ENCODE measurements at places on chromosomes 1 and 21.

GRCh38 chr1:8055973-8056372 is 29.9 kb upstream of the ERRFI1 start:
- no peak for DNase-seq

GRCh38 chr1:47794081-47794480 is 203.1 kb downstream of the TRABD2B start:
- no peak for DNase-seq

DNA sequence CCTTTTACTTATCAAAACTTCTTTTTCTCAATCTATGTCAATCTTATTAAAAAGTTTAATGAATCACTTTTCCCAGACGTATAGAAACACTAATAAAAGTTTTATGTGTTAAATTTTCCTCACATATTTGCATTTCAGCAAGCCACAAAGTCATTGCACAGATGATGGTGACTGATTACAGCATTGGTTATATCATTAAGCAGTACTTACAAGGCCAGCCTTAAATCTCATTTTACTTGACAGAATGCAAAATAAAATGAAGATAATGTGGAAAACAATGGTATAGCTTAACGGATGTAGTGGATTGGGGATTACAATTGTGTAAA is 39.5 kb downstream of the TMEM200B start:
- no peak for DNase-seq

- no peak for DNase-seq
Observed at GRCh38 chr1:215543191-215543606, 23.9 kb upstream of the KCTD3 start.

GRCh38 chr21:44846485-44847260 is 26.8 kb downstream of the PTTG1IP start:
- no peak for DNase-seq

GRCh38 chr1:152972196-152972886 is 1.9 kb downstream of the SPRR4 start:
- no peak for DNase-seq

DNA sequence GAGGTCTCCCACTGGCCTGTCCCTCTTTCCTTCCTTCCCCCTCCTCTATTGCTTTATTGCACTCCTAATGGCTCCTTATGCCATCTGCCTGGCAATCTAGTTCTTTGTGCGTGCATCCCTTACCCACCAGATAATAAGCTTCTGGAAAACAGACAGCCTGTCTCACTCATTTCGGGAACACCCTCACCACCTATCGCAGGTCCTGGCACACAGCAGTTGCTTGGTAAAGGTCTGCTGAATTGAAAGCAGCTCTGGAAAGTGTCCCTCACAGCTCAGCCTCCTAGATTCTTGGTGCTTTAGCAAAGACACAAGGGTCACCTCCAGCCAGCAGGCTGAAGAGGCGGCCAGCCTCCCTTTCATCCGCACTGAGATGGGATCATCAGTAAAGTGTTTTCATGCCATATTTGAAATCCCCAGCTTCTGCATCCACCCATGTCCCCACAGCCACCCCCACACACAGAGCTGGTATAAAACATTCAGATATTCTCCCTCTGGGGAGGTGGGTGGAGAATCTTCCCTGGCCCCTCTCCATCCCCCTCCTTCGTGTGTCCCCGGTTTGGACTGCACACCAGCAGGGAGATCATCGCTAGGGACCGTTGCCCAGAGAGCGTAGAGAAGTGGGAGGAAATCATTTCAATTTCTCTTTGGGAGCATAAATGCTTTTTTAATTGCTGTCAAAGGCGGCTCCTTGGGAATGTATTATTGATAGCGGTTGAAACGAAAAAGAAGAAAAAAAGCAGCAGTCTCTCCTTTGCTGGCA is 29.1 kb upstream of the ATP2B4 start:
- DNase-seq = no peak

GRCh38 chr1:5274527-5274926 is 620.1 kb downstream of the AJAP1 start:
- no peak for DNase-seq

DNA sequence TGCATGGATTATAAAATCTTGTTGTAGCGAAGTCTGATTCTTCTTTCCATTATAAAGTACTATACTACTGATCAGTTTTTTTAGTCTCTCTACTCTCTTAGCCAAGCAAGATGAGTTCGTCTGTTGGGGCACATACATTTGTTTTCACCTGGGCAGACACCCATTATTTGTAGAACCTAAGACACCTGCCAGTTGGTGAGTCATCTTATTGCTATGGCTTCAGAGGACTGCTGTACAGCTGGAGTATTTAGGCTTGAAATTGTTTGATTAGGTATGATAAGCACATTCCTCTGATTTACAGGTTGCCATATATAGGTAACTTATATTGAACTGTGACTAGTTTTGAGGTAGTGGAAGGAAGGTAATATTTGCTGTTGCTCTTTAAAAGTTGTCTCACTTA is 17.2 kb downstream of the RBM15 start:
- DNase-seq = no peak

DNA sequence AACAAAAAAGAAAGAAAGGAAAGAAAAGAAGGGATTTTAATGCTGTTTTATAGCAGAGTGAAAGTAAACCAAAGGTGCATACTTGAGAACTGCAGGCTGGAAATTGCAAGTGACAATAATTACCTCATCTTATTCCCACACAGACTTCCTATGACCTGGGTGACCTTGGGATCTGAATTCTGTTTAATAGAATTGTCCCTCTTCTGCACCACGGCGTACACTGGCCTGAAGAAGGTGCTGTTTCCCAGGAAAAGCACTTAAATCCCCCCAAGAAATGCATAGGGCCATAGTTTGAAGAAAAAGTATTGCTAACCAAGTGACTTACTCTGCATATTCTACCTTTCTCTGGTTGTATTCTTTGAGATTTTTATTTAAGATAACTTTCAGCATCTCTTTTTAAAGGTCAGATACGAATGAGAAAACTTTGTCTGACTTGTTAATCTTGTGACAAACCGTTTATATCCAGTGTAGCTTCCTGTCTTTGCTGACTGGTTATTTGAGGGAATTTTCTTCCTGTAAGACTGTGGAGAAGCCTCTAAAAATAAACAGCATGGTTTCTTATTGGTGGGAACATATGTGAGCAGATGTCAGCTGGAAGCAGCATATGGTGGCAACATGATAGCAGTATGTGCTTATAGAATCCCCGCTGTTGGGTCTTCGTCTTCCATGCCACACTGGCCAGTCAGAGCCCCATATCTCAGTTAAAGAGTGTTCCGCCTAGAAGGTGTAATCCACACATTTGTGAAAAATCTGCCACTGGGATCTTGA is 16.3 kb downstream of the TGFB2 start:
- no peak for DNase-seq

DNA sequence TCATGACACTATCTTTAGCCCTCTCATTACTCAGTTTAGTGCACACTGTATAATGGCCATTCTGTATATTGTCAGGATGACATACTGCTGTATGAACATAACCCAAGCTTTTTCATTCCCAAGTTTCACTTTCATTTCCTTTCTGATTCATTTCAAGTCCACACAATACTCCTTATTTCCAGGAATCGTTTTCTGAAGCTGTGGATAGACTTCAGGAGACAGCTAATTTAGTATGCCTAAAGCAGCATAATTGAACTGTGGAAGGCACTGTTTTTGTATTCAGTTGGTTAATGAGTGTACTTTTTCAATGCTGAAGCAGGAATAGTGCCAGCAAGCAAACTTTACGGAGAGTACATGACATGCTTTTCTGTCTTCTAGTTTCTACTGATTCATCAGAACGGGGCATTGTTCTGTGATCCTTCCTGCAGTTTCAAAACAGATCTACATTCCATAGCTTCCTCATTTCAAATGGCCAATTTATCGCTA is 578.5 kb upstream of the ZP4 start:
- DNase-seq = no peak

GRCh38 chr1:244778344-244778743 is 57.1 kb upstream of the COX20 start:
- DNase-seq = no peak

GRCh38 chr1:51616903-51617708 is at the start of gene OSBPL9:
TSS of gene OSBPL9 (plus strand) at chr1:51617092. CDS start at chr1:51617111, 19 bp downstream.
- peak; percentile 66 for DNase-seq

DNA sequence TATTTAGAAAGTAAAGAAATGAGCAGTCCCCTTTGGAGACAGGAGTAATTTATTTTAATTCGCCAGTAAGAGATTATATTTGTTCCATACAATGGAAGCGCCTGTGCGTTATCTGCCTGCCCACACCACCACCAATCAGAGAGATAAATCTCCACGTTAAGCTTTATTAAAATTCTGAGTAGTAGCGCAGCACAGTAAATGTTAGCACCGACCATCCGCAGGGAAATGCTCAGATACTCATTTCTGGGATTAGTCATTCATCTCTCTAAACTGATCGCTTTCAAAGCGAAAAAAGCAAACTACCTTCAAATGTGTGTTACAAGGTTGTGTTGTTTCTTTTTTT is 1.2 kb downstream of the ETS2 start:
- DNase-seq = no peak

- DNase-seq = no peak
Observed at GRCh38 chr1:238562341-238562740, 671.6 kb upstream of the ZP4 start.

GRCh38 chr1:81887421-81888144 is 86.8 kb downstream of the ADGRL2 start:
- DNase-seq = no peak

DNA sequence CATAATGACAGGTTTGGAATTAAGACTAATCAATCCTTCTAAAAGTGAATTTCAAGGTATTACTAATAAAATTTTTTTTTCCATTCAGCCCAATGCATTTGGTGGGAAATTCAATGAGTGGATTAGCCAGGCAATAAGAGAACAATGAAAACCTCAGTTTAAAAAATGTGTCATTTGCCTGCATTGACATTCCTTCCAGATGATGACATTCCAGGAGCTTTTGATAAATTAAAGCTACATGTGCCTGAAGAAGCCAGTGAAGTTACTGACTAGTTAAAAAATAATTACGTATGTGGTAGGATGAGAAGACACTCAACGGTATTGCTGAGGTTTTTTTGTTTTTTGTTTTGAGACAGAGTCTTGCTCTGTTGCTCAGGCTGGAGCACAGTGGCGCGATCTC is 37.9 kb upstream of the RC3H1 start:
- no peak for DNase-seq

GRCh38 chr1:181347495-181348390 is 135.6 kb upstream of the CACNA1E start:
- DNase-seq = no peak

DNA sequence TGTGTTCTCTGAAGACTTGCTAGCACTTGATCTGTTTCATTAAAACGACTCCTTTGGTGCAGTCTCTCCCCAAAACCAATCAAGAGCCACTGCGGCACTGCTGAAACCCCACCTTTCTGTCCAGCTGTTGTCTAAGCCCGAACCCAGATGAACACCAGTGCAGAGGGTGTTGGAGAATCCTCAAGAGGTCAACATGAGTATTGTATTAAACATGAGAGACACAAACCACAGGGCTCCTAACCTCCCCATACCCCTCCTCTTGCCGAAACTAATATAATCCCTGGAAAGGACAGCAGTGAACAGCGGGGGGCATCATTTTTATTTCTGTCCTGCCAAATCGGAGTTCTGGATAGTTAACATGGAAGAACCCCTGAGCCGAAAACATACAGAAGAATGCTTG is 333.9 kb downstream of the CAMTA1 start:
- DNase-seq = no peak

- no peak for DNase-seq
Observed at GRCh38 chr1:182996816-182997215, 26.4 kb upstream of the LAMC1 start.

- no peak for DNase-seq
Observed at GRCh38 chr21:44995343-44995941, 55.6 kb downstream of the SLX9 start.

- DNase-seq = no peak
Observed at GRCh38 chr1:33966346-33967141, 102.7 kb downstream of the HMGB4 start.

DNA sequence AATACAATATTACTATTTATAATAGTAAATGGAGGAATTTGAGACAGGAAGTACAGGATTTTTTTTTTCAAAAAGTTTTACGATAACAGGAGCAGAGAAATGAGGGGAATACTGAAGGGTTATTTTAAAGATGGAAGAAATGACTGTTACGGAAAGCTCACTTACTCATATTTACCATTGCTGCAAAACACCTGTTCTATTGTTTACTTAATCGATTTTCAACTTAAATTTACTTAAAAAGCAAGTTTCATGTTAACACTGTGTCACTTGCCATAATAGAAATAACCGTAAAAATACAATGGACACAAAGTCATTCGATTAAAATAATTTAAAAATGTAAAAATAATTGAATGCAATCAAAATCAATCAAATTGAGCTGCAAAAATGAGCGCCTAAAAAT is 3.4 kb upstream of the EXO1 start:
- no peak for DNase-seq

- DNase-seq = no peak
Observed at GRCh38 chr1:22281521-22282363, 138.8 kb upstream of the WNT4 start.

GRCh38 chr1:28236656-28237322 is 865 bp downstream of the ATP5IF1 start:
- DNase-seq = no peak

GRCh38 chr1:40392221-40392620 is 18.7 kb downstream of the SMAP2 start:
- no peak for DNase-seq

GRCh38 chr1:95048317-95048716 is 24.4 kb downstream of the ALG14 start:
- no peak for DNase-seq

GRCh38 chr1:180363246-180363995 is 133.4 kb downstream of the LHX4 start:
- no peak for DNase-seq

GRCh38 chr1:47644212-47644573 is 206.3 kb downstream of the FOXD2 start:
- DNase-seq = no peak

GRCh38 chr1:154221278-154222001 is 685 bp downstream of the UBAP2L start:
- DNase-seq = peak; percentile 76

DNA sequence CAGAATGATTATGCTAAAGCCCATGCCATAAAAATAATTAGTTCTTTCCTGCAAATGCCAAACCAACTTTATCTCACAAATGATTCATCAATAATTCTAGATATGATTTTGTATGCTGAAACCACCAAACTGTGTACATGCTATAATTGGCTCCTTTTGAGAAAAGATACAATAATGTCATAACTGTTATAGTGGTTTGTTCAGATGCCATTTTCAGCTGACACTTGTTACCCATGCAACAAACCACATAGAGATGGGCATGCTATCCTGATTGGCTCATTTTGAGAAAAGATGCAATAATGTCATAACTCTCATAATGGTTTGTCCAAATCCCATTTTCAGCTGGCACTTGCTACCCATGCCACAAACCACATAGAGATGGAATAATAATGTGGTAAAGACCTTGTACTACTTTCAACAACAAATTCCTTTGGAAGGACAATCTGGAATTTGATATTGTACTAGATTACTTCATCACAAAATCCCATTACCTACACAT is 283.8 kb downstream of the TPR start:
- no peak for DNase-seq
